GM13976 (cell line): ENCODE measurements at places on chromosomes 6 and 20.
A peak's percentile ranks its signal among the peaks of the same experiment; 100 is the strongest.

- DNase-seq: no peak
Observed at GRCh38 chr6:14082771-14083170, 34.8 kb upstream of the CD83 start.

DNA sequence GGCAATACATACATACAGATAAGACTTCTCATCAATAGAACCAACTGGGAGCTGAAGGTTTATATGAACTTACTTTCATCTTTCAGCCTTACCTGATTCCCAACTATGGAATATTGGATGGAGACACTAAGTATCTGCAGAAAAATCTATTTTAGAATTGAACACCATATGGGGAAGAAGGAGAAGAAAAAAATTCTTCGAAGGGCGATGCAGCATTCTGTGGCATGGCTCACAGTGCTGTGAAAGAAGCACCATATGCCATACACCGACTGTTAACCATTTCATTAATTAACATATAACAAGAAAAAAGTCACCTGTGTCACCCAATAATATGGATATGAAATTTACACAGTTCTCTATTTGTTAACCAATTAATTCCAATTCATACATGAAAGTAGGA, 1374.4 kb upstream of the MAP3K7 start:
- no peak for DNase-seq

DNA sequence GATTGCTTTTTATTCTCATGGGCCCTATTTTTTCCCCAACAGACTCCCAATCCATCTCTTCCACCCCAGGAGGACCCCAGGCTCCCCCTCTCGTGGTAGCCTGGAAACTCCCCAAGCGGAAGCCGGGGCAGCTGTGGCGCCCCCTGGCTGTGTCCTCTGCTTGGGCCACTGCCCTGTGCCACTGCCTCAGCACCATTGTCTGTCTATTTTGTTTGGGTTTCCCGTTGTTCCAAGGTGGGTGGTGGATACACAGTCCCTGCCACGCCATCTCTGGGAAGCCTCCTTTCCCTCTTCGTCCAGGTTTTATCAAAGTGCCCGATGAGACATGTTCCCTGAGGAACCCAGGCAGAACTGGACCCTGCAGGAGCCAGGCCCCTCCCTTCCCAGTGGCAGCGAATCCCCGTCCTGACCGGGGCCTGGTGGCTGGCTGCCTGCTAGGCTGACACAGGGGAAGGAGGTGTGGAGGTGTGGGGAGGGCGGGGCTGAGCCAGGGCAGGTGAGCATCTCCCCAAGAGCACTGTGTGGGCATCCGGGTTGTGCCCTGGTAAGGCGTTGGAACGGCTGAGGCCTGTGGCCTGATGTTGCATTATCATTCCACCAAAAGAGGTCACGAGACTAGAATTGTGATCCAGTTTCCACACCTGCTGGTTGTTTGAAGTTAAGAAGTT, 228.2 kb downstream of the CDH4 start:
- no peak for DNase-seq

GRCh38 chr6:151118461-151119123, 121.2 kb upstream of the AKAP12 start:
- no peak for DNase-seq

DNA sequence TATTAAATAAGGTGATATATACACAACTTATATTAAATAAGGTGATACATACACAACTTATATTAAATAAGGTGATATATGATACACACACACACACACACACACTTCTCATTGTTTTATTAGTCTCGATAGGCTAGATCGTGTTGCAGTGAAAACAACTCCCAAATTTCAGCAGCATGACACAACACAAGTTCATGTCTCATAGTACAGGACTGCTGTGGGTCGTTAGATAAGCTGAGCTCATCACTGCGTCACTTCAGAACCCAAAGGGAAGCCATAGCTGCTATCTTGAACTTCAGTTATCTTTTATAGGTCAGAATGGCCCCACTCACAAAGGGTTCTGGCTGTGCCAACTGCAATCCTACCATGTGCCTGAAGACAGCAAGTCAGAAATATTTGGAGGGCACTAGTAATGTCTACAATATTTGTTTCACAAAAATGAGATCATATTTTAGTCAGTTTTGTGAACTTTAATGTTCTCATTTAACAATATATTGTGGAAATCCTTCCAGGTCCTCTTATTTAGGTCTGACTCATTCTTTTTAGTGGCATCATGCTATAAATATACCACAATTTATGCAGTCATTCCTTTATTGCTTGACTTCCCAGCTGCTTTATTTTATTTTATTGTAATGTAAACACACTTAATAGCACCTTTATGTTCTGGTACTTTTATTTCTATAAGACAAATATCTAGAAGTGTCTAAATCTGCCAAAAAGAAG, 290.2 kb downstream of the PHACTR1 start:
- no peak for DNase-seq

GRCh38 chr20:20608041-20608440, 104.4 kb downstream of the RALGAPA2 start:
- DNase-seq: no peak

GRCh38 chr6:41706876-41707564, 28.4 kb downstream of the TFEB start:
- no peak for DNase-seq

DNA sequence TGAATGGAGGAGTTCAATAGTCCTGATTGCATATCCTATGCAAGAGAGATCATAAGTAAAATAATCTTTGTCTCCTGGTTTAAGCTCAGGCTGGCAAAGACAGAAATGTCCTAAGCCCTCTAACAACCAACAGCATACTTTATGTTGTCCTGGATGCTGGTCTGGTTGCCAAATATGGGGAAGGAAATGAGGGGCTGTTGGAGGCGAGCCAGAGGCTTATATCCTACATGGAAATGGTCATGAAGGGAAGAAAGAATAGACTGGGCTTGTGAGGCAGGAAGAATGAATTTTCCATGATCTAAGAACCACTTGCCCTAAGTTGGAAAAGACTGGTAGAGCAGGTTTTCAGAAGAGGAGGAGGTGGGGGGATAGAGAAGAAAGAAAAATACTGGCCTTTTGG, 237.1 kb downstream of the SMOC2 start:
- DNase-seq: no peak

GRCh38 chr6:38498805-38499445, 140.8 kb downstream of the BTBD9 start:
- no peak for DNase-seq

DNA sequence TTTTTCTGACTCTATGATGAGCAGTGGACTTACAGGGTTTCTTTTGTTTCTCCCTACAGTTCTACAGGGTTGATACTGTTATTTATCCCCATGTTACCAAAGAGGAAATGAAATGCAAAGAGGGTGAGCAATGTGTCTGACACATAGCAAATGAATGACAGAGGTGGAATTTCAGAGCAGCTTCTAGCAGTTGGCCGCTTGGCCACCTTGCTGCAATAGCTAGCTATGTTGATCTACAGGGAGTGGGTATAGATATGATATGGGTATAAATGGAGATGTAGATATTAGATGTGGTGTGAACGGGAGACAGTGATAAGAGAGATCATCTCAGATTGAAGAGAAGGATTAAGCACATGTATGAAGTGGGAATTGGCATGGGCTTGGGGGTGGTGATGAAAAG, 10.9 kb upstream of the SLC22A3 start:
- no peak for DNase-seq

- no peak for DNase-seq
Observed at GRCh38 chr6:137320271-137320670, 101.1 kb upstream of the IFNGR1 start.

- no peak for DNase-seq
Observed at GRCh38 chr6:12371641-12372146, 81.5 kb downstream of the EDN1 start.

- no peak for DNase-seq
Observed at GRCh38 chr20:25276533-25277050, 28.7 kb downstream of the PYGB start.

- peak; percentile 20 for DNase-seq
Observed at GRCh38 chr6:99434702-99435530, 9.8 kb upstream of the PNISR start.

- no peak for DNase-seq
Observed at GRCh38 chr6:145139895-145140294, 595.4 kb downstream of the EPM2A start.

DNA sequence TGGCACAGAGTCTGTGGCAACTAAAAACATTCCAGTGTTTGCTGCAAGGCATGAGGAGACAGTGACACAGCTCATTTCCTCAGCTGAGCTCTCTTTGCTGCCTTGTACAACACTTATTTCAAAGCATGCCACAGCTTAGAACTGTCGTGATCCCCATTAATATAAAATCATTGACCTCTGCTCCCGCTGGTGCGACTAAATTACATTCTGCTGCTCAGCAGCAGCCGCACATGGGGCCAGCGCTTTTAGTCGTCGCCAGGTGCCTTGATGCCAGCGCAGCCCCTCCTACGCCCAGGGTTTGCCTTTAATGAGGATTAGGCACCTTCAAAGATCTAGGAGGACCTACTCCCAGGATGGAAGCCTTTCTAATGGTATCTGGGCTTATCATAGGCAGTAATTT, 717.9 kb upstream of the POU3F2 start:
- no peak for DNase-seq

GRCh38 chr20:11231742-11232648, 558.2 kb upstream of the JAG1 start:
- no peak for DNase-seq

- DNase-seq: no peak
Observed at GRCh38 chr6:36319436-36319762, 17.3 kb downstream of the BNIP5 start.

- no peak for DNase-seq
Observed at GRCh38 chr6:167407239-167408064, 82.6 kb downstream of the TTLL2 start.

GRCh38 chr6:144681334-144681733, 396.2 kb downstream of the UTRN start:
- no peak for DNase-seq
